Activated CD4-positive, CD25-positive, alpha-beta regulatory T cell treated with anti-CD3 and anti-CD28 coated beads, Interleukin-2, amount 50 U/mL, for 16 hours (primary cell): ENCODE measurements at places on chromosomes 16 and 17.

- DNase-seq: no peak
These were observed 18.8 kb downstream of the TMIGD1 start for GRCh38 chr17:30315106-30315505.

- DNase-seq: no peak
These were observed 281.0 kb downstream of the FTO start for GRCh38 chr16:53984936-53985335.

DNA sequence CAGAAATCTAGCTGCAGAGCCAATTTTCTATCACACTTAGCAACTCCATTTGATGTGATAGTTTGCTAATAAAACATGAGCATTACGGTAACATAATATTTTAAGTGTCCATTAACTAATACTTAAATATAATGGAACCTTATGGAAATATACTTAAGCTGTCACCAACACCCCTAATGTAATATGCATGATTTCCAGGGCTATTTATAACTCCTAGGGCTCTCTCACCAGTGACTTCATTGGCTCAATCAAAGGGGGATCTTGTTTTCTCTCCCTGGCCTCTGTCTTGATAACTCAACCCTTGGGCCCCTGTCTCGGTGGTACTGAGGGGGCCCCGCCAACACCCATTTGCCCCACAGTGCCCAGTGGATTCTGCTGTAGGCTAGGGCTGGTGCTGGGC lies 170.4 kb downstream of the SALL1 start:
- DNase-seq: no peak

GRCh38 chr16:262121-262745 lies 13.5 kb downstream of the RGS11 start:
- DNase-seq: no peak

GRCh38 chr17:82193520-82194220 lies 19.0 kb downstream of the CCDC57 start:
- no peak for DNase-seq

DNA sequence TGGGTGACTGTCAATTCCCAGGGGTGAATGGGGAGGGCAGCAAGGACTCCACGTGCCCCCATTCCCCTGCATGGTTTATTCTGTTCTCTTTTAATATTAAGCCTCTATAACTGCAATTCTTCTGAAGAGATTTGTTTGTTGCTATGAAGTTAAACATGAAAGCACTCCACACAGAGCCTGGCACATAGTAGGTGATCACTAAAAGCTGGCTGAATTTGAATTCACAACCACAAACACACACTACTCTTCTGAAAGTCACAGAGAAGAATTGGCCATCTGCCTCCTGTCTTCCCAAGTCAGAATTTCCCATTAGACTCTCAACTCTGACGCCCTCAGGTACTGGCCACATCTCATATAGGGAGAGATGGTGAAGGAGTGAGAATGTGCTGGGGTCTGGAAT lies 55.5 kb downstream of the COG7 start:
- DNase-seq: no peak

DNA sequence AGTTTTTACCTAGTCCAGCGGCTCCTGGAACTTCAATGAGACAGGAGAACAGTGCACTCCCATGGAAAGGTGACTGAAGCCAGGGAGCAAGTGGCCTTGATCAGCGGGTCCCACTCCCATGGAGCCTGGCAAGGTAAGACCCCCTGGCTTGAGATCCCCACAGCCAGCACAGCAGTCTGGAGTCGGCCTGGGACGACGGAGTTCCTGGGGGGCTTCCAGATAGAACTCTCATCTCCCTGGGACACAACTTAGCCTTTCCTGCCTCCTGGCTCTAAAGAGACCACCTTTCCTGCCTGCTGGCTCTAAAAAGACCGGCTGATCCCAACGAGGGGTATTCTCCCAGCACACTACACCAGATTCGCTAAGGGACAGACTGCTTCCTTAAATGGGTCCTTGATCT lies 1279.0 kb upstream of the GOT2 start:
- DNase-seq: no peak
